NCI-H146 (cell line): ENCODE measurements at places on chromosomes 12 and 14.

DNA sequence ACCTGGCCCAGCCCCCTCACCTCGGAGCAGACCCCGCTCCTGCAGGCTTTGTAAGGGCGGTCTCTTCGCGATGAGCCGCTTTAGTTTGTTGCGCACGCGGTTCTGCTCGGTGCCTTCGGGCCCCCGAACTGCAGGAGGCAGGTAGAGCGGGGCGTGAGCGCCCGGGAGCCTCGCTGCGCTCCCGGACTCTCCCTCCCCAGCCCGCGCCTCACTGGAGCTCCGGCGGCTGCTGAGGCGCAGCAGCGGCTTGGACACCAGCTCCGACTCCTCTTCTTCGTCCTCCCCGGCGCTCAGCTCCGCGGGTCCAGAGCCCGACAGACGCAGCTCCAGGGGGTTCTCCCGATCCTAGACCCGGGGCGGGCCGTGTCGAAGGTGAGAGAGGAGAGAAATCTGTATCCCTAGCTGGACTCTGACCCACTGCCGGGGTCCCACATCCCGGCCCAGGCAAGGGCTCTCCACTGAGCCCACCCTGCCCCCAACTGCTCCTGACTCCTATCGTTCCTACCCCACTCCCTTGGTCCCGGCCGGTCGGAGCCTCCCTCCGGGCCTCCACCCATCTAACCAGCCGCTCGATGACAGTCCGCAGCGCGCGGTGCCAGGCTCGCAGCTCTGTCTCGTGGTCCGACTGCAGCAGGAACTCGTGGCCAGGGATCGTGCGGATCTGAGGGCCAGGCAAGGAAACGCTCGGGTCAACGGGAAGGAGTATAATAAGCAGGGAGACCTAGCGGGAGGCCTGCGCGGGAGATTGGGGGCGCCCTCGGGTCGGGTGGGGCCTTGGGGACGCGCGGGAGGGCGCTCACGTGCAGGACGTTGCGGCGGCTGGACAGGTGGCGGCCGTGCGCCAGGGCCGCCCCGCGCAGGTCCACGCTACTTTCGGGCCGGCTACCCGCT lies 4.2 kb downstream of the ARHGAP9 start:
- peak; percentile 38 for DNase-seq

DNA sequence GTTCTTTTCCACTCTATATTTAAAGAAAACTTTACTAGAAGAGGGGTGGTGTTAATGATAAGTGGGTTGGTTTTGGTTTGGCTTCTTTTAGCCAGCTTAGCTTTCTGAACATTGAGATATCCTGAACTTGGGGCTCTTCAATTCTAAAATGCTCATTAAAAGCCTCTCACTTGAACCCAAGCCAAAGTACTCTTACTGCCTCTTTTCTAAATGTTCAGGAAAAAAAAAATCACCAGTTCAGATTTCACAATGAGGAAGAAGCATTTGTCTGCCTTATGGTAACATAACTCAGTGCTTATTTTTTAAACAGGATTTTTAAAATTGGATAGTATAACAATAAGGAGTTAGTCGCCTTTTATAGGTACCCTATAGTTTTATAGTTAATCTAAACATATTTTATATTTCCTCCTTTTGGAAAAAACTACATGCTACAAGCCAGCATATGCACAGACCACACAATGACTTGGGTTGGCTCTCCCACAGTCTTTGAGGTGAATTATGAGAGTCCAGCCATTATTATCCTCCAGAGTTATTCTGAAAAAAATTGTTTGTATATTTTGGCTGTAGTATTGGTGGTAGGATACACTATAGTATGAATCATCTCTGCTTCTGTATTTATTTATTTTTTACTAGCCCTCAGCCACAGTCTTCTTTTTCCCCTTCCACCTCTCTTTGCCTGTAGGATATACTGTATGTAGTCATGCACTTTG lies 195.5 kb upstream of the TMPO start:
- DNase-seq, result no peak

DNA sequence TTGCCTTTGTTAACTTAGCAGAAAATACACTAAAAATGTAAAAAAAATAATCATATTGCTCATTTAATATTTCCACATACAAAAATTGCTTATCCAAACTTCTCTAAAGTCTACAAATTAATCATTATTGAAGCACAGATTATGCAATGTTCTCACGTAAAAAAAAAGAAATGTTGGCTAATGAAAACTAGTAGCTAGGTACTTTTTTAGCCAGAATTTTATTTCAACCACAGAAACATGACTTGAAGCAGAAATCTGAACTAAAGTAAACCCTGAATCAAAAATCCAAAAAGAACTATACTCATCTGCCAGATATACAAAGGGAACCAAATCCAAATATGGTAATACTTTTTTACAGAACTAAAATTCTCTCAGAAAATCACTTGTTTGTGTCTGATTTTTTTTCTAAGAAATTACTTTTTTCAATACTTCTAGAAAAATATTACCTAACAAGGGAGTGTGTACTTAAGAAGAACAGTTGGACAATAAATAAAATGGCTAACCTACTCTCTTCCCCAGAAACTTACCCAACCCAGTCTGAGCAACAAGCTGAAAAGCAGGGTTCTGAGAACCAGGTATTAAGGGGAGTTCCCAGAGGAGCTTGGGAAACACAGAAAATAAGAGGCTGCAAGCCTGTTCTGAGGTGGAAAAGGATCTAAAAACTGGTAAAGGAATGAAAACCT lies 78.4 kb upstream of the RAP1B start:
- DNase-seq, result no peak

DNA sequence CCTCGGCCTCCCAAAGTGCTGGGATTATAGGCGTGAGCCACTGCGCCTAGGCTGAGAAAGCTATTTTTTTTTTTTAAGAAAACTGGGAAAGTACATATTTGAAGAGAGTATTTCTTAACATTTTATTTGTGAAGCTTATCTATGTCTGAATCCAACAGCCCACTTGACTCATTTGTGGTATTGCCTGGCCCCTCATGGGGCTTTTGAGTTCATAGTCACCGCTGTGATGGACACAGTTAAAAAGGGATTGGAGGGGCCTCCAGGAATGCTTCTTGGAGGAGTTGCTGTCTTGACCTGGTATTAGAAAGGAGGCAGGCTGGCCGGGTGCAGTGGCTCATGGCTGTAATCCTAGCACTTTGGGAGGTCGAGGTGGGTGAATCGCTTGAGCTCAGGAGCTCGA lies 26.5 kb downstream of the BCL7A start:
- DNase-seq, result no peak

DNA sequence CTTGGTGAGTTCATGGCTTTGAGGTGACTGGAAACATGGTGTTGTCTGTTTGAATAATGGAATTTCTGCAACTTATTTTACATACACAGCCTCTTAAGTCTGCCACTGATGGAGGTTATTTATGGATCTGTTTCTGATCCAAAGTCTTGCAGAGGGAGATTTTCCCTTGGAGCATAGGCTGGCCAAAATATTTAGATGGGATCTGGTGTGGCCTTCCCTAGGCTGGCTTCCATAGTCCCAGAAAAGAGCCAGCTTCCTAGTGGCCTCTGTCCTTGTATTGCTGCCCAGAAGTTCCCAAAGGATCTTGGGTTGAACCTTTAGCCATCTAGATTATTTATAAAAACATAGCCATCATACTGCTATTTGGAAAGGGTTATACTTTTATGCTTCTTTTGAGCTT lies 491.1 kb upstream of the RGS6 start:
- no peak for DNase-seq

GRCh38 chr14:76775695-76776427 lies 14.6 kb downstream of the VASH1 start:
- DNase-seq, result no peak

GRCh38 chr12:106643000-106643399 lies 60.2 kb downstream of the RFX4 start:
- DNase-seq, result no peak

- no peak for DNase-seq
These were observed 334.5 kb downstream of the TMEM121 start for GRCh38 chr14:105860615-105861580.

GRCh38 chr12:20055856-20056255 lies 312.5 kb upstream of the PDE3A start:
- no peak for DNase-seq

GRCh38 chr12:96227365-96228106 lies 33.4 kb downstream of the ELK3 start:
- DNase-seq, result no peak

DNA sequence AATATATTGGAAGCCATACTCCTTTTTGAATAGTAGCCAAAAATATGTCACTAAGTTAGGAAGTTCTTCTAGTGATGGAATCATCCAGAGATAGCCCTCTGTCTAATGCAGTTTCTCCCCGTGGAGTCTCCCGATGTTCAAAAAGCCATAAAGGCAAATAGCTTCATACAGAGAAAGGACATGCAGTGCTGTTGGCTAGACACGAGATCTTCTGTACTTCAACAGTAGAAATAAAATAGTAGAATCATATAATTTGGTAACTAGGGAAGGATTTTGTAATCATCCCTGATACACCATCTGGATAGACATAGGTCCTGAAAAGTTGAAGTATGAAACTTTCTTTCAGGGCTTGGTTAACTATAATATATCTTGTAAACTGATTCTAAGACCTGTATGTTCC lies 27.6 kb downstream of the LRFN5 start:
- no peak for DNase-seq
